Stimulated activated CD8-positive, alpha-beta memory T cell treated with anti-CD3 and anti-CD28 coated beads, Interleukin-12 subunit alpha, Interleukin-12 subunit beta, amount 100 ng/mL, for 1 hour (primary cell): ENCODE measurements at places on chromosomes 3 and 15.

DNA sequence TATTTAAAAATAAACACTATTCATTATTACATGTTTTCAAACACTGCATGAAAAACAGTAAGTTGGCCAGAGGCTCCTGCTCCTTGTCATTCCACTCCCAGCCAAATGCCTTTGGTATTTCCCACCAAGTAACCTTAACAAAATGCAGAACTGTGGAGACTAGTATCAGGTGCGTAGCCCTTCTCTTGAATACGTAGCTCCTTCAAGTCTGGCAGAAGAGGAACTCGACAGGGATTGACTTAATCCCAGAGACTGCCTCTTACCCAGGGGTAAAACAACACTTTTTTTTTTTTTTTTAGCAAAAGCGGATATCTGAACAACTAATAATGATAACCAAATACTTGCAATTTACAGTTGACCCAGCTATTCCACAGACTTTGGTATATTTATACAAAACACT is 738 bp downstream of the COMMD2 start:
- DNase-seq, result no peak

DNA sequence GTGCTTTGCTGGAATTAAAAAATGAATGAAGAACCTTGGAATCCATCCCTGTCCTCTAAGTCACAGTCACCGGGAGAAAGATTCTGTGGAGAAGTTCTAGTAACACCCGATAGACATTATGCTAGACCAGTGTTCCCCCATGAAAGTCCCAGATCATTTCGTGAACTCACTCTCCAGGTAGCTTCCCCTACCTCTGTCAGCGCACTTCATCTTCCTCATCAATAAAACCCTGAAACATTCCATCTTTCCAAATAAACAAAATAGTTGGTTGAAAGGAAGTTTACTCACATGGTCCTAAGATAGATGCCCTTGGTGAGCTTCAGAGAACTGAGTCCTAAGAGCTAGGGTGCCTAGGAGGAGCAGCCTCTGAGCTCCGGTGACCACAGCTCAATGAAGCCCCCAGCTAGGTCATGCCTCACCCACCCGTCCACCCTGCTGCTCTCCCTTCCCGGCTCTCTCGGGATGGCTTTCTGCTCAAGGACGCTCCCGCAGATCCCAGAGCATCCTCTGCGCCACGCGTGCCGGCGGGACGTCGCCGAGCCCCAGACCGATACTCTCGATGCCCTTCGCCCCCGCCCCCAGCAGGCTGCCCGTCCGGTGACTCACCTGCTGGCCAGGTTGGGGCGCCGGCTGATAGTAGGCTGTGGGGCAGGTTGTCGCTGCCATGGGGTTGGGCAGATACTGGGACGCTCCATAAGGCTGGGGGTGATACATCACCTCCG is 776 bp downstream of the VGLL3 start:
- DNase-seq, result no peak

- DNase-seq, result no peak
Observed at GRCh38 chr3:128845119-128845777, 34.2 kb upstream of the ACAD9 start.

DNA sequence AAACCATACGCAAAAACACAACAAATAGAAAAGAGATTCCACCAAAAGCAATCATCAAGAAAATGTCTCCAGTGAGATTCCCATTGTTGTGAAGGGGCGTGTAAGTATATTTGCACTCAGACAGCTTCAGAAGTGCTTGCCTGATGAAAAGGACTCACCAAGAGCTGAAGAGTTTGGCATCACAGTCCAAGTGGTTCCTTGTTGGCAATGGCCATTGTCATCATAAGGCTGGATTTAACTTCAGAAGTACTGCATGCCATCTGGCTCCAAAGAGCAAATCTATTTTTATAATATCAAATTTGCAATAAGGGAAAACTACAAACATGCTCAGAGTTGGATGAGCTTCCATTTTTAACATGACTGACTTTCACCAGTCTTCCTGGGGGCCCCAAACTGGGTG is 505.3 kb upstream of the NR2F2 start:
- no peak for DNase-seq

DNA sequence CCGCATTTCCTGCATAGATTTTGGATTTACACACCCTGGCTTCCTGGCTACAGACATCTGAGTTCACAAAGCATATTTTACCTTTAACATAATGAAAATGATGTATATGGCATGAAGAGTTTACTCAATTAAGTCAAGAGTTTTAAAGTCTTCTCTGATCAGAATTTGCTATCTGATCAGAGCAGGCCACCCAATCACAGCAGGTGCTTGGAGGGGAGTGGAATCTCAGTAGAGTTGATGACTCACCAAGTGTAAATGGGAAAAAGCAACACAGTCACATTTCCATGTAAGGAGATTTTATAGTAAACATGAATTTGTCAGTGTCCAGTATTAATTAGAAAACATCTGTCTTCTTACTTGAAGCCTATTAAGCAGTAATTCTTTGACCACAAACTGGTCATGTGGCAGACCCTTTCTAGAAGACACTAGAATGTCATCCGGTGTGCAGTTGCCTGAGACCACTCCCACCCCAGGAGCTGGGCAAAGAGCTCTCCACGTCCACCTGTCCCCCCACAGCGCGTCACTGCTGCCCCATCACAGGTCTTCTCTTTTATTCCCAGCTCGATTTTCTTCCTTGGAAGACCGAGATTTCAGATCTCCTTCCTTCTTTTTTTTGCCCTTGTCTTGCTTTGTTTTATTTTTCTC is 10.8 kb downstream of the MESD start:
- DNase-seq, result no peak

DNA sequence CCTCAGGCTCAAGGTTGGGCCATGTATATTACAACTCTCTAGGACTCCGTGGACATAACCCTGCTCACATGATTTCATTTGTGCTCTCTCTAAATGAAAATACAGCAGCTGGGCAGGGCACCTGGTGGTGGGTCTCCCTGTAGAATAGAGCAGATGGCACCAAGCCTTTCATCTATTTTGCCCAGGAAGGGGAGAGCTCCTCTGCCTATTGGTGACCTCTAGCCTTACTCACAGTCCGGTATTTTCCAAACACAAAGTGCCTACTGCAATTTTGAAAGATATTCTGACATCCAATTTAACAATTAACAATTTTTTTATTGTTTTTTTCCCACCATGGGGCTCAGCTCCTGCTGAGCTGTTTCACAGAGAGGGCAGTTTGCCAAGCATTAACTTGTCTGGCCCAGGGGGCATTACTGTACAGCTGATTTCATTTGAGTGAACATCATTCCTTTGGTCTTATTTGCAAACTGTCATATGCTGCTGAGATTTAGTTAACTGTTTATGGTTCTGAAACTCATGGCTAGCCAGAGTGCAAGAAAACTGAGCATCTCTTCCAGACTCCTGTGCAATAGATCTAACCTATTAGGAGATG is 474.0 kb downstream of the EPHB1 start:
- DNase-seq, result no peak

DNA sequence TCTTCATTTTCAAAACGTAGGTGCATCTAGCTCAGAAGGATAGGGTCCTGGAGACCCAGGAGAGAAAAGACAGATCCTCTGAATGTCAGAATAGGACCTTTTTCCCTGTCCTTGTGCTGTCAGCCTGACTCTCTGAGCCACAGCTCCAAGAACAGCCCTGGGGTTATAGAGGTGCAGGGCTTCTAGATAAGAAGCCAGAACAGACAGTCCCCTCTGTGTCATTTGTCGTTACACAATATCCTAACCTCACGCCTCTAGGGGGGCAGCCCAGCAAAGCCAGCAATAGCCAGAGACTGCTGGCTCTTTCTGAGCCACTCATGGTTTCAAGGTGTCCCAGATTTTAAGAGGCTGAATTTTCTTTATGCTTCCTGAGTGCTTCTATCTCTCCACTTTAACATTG is 153.2 kb upstream of the THBS1 start:
- no peak for DNase-seq

- DNase-seq, result no peak
Observed at GRCh38 chr3:169809230-169809795, 3.4 kb upstream of the LRRIQ4 start.

- DNase-seq, result no peak
Observed at GRCh38 chr3:102240720-102241119, 194.1 kb upstream of the ZPLD1 start.

GRCh38 chr3:71728632-71729342 is 3.6 kb upstream of the EIF4E3 start:
- no peak for DNase-seq

DNA sequence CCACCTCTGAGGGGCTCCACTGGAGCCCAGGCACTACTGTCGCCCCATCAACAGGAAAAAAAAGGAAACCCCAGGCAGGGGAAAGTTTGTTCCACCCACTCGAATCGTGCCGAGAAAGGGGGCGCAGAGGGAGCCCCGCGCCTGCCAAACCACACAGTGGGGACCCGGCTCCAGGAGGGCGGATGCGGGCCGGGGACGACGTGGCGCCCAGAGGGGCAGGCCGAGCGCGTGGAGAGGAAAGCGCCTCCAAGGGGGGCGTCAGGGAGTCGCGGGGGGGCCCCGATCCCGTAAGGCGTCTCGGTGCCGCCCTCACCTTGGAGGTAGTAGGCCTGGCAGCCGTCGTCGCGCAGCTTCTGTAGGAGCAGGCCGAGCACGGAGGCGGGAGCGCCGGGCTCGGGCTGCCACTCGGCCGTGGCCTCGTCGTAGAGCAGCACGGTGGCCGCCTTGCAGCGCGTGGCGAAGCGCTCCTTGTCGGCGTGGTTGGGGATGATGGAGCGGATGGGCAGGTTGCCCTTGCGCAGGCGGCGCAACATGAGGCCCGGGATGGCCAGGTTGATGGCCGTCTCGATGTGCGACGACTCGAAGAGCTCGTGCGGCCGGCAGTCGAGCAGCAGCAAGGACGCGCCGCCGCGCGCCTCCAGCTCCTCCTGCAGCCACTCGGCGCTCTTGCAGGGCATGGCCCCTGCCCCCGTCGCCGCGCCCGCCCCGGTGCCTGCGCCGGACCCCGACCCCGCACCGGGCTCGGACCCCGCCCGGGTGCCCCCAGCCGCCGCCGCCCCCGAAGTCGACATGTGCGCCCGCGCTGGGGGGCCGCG is 627 bp downstream of the DUSP7 start:
- DNase-seq, result no peak

DNA sequence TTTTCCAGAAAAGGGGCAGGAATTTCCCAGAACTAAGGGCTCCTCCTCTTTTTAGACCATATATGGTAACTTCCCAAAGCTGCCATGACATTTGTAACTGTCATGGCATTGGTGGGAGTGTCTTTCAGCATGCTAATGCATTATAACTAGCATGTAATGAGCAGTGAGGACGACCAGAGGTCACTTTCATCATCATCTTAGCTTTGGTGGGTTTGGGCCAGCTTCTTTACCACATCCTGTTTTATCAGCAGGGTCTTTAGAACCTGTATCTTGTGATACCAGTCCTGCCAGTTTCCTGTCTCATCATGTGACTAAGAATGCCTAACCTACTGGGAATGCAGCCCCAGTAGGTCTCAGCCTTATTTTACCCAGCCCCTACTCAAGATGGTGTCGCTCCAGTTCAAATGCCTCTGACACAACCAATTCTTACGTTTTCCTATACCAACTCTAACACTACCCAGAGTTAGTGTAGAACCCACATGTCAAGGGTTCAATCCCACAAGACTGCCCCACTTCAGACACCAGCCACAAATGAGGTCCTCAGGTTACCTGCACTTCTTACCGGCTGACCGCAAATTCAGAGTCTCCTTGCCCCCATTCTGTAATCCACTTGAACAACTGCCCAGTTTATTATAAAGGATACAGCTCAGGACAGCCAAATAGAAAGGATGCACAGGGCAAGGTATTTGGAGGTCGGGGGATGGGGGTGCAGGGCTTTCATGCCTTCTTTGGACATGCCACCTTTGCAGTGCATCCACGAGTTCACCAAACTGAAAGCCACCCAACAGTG is 17.7 kb downstream of the FOXB1 start:
- no peak for DNase-seq

DNA sequence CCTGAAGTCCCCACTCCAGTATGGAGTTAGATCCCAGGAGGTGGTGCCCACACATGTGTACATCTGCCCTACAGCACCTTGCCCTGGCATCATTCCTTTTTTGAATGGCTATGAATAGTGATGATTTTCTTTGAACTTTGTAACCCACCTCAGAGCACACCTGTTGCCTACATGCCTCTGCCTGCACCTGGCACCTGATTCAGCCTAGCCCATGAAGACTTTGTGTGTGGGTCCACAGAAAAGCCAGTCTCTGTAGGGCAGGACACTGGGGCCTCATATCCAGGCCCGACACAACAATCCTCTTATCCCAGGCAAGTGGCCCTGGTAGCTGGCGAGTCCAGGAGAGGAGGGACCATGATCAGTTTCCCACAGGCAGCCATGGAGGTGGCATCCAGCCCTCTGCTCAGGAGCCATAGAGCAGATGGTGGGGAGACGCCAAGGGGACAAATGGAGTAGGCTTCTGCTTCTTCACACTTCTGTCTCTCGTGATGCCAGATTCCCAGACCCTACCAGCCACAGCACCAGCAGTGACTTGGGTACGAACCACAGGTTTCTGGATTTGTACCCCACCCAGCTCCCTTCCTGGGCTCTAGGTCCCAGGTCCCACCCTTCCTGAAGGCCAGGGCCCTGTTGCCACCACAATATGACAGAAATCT is 230.7 kb downstream of the UACA start:
- no peak for DNase-seq

DNA sequence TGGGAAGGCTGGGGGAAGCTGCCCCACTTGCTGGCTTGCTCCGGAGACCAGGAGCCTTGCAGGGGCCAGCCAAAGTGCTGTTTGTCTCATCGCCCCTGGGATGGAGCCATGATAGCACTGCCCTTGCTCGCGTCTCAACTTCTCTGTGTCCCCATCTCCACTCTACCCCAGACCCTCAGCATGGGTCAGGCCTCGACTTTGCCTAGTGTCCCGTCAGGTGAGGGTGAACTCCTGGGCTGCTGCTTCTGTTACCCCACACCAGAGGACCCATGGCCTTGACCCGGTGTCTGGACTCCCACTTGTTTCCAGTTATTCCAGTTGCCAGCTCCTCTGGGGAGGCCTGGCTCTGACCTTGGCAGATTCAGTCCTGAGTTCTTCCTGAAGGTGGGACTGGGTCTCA is 36.5 kb upstream of the DUSP7 start:
- DNase-seq, result no peak

- no peak for DNase-seq
Observed at GRCh38 chr3:12334786-12335185, 45.9 kb downstream of the PPARG start.

DNA sequence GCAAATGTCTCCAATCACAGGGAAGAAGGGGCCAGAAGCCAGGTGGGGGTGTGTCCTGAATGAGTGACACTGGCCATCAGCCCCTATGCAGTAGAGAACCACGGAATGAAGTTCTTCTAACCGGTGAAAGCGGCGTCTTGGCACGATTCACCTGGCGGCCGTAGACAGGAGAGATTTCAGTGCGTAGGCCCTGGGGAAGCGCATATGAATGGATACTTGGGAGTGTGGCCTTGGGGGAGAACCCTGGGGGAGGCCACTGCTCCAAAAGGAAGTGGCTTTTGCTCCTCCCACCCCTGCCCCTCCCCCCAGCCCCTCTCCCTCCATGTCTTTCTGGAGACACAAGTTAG is 43.6 kb downstream of the RBPMS2 start:
- DNase-seq, result no peak
